ENCODE measurements at places on chromosomes 4 and X.

- no peak for DNase-seq
These were observed 40.0 kb downstream of the PROM1 start for GRCh38 chr4:16043642-16044498.

DNA sequence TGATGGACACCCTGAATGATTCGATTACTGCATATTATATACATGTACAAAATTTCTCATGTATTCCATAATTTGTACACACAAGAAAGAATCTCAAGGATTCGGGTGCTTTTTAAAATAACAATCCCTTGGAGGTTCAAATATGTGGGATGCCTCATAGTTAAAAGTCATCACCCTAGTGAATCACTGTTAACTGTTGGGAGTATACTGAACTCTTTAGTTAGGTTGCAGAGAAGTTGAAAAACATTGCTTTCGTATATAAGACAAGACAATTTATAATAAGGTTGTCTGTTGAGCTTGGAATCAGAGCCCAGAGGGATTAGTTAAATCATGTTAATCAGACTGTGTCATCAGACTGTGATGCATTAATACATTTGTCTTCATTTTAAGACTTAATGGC lies 15.6 kb downstream of the DCK start:
- DNase-seq: no peak

DNA sequence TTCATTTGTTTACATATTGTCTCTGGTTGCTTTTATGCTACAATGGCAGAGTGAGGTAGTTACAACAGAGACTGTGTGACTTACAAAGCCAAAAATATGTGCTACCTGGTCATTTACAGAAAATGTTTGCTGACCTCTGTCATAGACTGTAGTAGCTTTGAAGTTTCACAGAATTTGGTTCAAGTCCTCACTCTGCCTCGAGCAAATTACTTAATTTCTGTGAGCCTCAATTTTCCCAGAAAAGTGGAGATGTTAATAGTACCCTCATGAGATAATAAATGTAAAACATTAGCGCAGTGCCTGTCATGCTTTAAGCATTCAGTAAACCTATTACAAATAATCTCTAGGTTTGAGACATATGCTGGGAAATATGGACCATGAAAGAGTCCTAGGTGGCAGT lies 18.4 kb upstream of the NRK start:
- no peak for DNase-seq

- no peak for DNase-seq
These were observed 41.1 kb downstream of the NELFA start for GRCh38 chr4:1967512-1968149.

DNA sequence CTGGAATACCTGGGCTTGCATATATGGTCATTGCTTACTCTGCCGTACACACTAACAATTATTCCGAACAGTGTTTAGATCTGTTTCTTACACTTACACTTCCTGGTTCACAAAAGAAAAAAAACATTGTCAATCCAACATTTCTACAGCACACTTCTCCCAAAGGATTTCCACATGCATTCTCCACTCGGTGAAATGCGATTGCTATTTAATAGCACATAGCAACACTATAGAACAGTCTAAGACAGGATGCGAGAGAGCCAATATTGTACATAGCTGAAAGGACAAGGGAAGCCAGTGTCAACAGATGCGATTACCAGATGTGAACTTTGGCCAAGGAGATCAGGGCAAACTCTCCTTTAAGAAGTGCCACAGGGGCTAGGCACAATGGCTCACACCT lies 220.7 kb upstream of the GPC4 start:
- no peak for DNase-seq

GRCh38 chr4:79030973-79031372 lies 91.7 kb upstream of the PAQR3 start:
- DNase-seq: no peak

DNA sequence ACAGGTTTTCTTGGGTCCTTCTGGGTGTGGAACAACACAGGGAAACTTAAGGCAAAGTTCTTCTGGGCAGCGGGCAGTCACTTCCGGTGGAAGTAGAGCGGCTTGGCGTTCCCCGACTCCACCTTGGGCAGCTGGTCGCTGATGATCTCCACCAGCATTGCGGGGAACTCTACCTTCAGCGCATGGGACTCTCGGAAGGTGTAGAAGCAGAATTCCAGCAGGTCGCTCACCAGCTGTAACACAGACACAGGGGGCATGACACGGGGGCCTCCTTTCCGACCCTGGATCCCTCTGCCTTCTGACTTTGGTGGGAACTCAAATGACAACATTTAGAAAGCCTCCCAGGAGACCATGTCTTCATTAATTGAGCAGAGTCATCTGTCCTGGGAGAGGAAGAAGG lies 349.4 kb downstream of the ARHGAP10 start:
- no peak for DNase-seq

GRCh38 chrX:107323786-107324492 lies 117.5 kb downstream of the DNAAF6 start:
- DNase-seq: no peak

- DNase-seq: no peak
These were observed 60.7 kb upstream of the PLAC1 start for GRCh38 chrX:134718966-134719317.

DNA sequence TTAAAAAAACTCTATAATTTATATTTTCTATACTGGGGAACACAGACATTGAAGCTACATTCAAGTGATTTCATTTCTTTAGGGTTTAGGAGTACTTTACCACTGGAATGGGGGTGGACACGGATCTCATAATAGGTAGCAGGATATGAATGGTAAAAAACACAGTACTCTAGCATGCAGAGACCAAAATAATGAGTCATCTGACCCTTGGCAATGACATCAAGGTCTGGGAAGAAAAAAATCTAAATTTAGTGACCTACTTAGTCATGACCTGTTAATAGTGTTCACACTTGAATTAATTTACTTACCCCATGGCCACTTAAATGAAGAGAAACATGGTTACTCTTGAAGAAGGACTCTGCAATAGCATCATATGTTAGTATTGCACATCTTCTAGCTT lies 187.9 kb downstream of the EPHA5 start:
- DNase-seq: no peak

- no peak for DNase-seq
These were observed 428.4 kb downstream of the AFF2 start for GRCh38 chrX:148928811-148929210.

DNA sequence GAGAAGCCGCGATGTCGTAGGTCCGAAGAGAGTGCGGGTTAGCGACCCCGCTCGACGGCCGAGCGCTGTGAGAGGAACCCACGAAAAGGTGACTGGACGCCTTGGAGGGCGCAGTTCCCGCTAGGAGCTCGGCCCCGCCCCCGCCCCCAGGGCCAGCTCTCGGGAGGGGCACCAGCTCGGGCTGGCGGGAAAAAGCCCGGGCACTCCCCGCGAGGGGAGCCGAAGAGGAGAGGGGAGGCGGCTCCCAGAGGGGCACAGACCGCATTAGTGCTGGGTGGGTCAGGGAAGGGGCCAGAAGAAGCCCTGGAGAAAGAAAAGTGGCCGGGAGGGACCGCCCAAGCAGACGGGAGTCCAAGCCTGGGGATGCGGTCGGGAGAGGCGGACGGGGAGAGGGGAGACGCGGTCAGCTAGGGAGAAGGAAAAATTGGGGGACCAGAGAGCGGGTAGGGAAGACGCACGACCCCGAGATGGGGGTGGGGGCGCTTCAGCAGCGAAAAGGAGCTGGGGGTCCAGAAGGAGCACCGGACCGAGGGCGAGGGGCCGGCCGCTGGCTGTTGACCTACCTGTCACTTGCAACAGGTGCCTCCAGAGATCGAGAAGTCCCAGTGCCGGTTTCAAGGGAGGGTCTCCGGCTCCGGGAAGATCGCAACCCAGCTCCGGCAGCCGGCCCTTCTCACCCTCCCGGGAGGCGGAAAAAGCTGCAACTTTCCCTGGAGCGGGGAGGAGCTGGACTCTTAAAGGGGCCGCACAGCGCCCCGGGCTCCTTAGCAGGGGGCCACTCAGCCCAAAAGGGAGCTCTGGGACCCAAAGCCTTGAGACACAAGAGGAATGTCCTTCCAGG lies at the start of gene SYTL4:
Gene SYTL4, minus strand, starts transcription at position 681 of the 841 bp plus-strand sequence. CDS start 30,084 bp downstream, outside the sequence.
- DNase-seq: no peak

DNA sequence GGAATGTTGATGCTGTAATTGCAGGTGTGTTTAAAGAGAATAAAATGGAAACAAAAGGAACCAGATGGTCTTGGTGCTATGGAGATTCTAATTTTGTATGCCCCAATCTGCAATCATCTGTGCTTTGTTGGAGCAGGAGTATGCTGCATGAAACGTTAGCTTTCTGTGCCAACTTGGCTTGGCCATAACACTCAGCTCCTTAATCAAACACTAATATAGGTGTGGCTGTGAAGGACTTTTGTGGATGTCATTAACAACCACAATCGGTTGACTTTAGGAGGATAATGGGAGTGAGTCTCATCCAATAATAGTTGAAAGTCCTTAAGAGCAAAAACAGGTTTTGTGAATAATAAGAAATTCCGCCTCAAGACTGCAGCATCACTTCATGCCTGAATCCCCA lies 399.2 kb downstream of the NLGN4X start:
- DNase-seq: no peak

GRCh38 chrX:154348114-154348531 lies 26.3 kb downstream of the FLNA start:
- no peak for DNase-seq

DNA sequence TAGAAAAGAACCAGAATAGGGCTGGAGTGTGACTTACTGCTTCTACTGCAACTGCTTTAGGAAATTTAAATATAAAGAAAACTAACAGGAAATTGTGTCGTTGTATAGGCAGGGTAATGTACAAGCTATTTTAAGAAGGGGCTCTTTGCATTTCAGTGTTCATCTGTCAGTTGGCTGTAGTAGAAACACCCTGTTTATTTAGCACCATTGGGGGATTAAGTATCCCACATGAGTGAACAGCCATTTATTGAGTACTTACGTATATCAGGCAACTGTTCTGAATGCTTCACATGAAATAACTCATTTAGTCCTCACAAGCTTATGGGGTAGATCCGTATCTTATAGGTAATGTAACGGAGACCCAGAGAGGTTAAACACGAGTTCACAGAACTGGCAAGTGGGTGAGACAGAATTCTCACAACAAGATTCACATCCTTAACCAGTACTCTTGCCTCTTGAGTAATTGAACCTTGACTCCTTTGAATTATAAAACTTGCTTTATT lies 23.9 kb downstream of the STIM2 start:
- DNase-seq: no peak

DNA sequence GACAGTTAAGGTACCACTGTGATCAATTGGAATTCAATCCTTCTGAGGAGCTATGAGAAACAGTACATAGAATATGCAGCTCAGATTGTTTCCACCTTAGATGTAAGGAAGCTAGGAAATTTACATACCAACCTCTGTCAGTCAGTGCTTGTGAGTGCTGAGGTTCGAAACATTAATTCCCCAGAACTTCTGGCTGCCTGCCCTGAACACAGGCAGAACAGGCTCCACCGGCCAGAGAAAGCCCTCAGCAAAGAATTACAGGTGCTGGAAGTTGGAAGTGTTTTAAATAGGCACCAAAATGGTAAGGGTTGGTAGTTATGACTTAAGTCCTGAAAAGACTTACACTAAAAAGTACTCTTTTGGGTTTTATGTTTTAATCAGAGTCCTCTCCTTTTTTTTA lies 651.8 kb downstream of the C4orf33 start:
- DNase-seq: no peak

DNA sequence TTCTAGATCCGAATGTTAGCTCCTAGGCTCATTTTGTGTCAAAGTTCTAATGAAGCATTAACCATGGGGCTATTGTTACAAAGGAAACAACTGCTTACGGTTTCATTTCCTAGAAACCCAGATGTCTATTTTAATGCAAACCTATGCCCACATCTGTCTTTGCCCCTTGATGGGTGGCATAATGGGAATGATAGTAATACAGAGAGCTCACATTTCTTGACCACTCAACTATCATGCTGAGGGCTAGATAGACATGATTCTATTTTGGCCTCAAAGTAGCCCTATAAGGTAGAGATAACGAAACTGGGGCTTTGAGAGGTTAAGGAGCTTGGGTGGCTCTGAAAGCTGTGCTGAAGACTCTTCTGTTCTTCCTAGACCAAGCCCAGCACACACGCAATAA lies 1.9 kb downstream of the TLR7 start:
- DNase-seq: no peak

GRCh38 chrX:22533898-22534297 lies 261.2 kb downstream of the CBLL2 start:
- no peak for DNase-seq

- DNase-seq: peak; percentile 59
These were observed 8.3 kb upstream of the DAPP1 start for GRCh38 chr4:99808260-99808857.

- DNase-seq: peak; percentile 98
These were observed 7.1 kb downstream of the RASL11B start for GRCh38 chr4:52869196-52869595.

DNA sequence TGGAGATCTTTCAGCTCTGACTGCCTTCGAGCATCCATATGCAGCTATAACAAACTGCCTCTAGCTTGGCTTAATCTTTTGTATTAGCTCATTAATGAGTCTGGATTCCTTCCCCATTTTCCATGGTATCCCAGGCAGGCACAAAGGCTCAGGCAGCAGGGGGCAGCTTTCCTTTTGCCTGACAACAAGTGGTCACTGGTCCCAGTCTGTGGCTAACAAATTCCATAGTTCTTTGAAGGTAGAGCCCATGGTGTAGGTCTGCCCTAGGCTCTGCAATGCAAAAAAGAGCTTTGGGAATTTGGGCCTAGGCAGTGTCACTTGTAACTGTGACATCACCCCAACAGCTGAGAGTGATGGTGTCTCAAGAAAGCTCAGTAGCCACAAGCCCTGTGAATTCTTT lies 234.4 kb upstream of the GPC4 start:
- no peak for DNase-seq

DNA sequence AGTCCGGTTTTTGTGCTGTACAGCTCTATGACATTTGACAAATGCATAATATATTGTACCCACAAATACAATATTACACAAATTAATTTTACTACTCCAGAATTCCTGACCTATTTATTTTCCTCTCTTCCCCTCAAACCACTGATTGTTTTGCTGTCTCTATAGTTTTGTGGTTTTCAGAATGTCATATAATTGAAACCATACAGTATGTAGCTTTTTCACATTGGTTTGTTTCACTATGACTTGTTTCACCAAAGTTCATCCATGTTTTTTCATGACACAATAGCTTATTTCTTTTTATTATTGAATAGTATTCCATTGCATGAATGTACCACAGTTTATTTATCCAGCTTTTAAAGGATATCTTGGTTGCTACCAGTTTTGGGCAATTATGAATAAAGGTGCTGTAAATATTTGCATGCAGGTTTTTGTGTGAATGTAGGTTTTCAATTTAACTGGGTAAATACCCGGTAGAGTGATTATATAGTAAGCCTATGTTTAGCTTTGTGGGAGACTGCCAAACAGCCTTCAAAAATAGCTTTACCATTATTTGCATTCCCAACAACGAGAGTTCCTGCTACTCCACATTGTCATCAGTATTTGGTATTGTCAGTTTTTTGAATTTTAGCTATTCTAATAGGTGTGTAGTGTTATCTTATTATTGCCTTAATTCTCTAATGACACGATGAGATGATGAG lies 25.9 kb downstream of the RNF175 start:
- no peak for DNase-seq

- DNase-seq: no peak
These were observed 216.5 kb downstream of the MID1IP1 start for GRCh38 chrX:39017716-39018115.
